ENCODE measurements at places on chromosomes 1 and 21.
A peak's percentile ranks its signal among the peaks of the same experiment; 100 is the strongest.

DNA sequence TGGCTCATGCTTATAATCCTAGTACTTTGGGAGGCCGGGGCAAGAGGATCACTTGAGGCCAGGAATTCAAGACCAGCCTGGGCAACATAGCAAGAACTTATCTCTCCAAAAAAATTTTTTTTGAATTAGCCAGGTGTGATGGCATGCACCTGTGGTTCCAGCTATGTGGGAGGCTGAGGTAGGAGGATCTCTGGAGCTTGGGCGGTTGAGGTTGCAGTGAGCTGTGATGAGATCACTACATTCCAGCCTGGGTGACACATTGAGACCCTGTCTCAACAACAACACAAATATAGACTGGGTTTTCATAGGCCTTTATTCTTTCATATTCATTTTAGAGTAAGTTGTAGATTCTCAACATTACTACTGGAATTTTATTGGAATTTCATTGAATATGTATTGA lies 12.8 kb downstream of the MED18 start:
- no peaks in the 10 kb centered on the region for H3K4me1 ChIP-seq
- no peak overlapping the region for H3K4me3 ChIP-seq
- no peaks in the 10 kb centered on the region for H3K36me3 ChIP-seq
- ATAC-seq, result no peak
- no peak overlapping the region for H3K27ac ChIP-seq

GRCh38 chr1:110242062-110242461 lies 31.9 kb downstream of the KCNC4 start:
- no peaks in the 10 kb centered on the region for H3K27me3 ChIP-seq
- H3K27ac ChIP-seq, result peak overlapping the region; percentile 85

DNA sequence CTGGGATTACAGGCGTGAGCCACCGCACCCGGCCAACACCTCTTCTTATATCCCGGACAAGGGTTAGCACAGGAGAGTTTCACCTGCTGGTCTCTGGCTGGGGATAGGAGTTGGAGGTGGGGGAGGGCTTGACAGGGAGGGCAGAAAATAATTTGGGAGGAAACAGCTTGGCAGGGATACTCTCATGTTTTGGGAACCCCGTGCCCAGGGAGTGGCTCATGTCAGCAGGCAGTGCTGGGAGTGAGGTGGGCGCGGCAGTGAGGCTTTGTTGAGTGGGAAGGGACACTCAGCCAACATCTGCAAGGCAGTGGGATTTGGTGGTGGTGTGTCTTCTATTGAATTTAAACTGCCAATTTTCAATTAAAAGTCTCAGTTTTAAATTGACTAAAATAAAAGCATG lies 1.1 kb upstream of the THEM5 start:
- H3K4me3 ChIP-seq, result no peak overlapping the region
- peaks cover 5% of the 10 kb centered on the region for H3K36me3 ChIP-seq
- peaks cover 4% of the 10 kb centered on the region for H3K4me1 ChIP-seq
- no peak overlapping the region for H3K27ac ChIP-seq
- no peak for ATAC-seq
- H3K27me3 ChIP-seq, result peaks cover 27% of the 10 kb centered on the region

DNA sequence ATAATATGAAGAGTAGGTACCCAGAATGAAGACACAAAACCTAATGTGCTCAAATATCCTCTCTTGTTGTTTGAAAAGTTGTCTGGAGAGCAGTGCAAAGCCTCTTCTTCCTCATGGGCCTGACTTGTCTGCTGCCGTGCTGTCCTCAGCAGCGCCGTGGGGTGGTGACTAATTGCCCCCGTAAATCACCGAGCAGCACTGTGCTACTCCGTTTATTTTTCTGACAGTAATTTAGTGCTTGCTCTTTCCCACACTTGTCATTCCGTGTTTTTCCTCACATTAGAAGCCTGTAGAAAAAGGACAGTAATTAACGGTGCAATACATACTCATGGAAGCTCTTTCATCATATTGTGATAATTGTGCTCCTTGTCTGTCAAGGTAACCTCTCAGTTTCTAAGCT lies 114.8 kb upstream of the BARHL2 start:
- no peak overlapping the region for H3K27ac ChIP-seq
- peaks cover 15% of the 10 kb centered on the region for H3K4me1 ChIP-seq
- peaks cover 83% of the 10 kb centered on the region for H3K27me3 ChIP-seq
- H3K36me3 ChIP-seq, result no peaks in the 10 kb centered on the region

DNA sequence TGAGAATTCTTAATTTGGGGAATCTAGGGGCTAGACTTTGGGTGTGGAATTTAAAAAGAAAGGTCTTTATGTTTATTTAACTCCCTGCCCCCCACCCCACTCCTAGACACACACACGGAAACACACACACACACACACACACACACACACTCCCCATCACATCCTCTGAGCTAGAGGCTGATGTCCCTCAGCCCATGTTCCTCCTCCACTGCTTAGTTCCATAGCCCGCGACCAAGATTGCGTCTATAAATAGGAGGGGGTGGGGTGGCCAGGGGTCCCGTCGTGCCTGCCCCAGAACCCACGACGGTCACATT lies 655 bp upstream of the KIRREL1 start:
- H3K4me1 ChIP-seq, result peaks cover 13% of the 10 kb centered on the region
- no peaks in the 10 kb centered on the region for H3K36me3 ChIP-seq
- H3K4me3 ChIP-seq, result peak overlapping the region; percentile 79
- H3K27me3 ChIP-seq, result peaks cover 70% of the 10 kb centered on the region

DNA sequence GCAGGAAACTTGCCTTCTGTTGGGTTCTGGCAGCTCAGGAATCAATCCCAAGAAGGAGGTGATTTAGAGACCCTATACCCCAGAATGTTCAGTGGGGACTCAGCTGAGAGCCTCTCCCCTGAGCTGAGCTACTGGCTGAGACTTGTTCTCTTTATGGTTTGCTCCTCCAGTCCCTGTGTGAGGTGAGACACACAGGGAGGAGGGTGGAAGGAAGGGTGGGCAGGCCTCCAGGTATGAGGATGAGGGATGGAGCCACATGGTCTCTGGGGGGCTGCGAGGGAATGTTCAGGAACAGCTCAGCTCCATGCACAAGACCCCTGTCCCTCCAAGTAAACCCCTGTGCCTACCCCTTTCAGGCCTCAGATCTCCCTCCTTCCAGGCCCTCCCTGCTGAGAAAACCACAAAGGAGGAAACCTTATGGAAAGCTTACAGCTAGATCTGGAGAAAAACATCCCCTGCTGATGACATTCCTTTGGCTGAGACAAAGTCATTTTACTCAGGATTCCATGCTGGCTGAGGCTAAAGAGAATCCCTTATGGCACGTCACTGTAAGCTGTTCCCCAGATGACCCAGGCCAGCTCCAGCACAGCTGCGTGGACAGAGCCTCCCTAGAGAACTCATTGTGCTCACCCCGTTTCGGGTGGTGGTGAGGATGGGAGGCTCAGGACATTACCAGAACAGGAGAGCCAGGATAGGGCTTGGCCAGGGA lies 91.5 kb upstream of the IPO9 start:
- no peaks in the 10 kb centered on the region for H3K36me3 ChIP-seq
- peaks cover 47% of the 10 kb centered on the region for H3K4me1 ChIP-seq
- no peak for ATAC-seq
- H3K27me3 ChIP-seq, result peaks cover 14% of the 10 kb centered on the region

DNA sequence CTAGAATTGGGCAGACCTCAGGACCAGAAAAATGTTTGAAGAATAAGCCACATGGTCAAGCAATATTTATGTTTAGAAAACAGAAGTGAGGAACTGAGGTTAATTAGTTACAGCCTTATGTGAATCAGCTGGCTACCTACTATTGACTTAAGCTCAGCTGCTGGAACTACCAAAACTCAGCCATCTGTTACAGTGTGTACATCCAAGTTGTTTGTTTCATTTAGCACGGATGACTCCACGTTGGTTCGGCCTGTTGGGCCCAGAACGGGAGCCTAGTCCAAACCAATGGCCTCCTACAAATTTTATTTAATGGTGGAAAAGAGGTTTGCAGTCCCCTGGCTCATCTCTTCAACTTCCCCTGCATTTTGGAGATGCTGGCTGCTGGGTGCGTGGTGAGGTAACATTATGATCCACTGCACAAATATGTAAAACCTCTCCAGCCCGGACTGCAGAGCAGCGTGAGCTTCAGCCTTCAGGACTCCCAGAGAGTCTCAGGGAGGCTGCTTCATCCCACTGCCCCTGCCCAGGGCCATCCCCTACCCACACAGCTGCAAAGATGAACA lies 143.4 kb downstream of the ZZZ3 start:
- H3K27me3 ChIP-seq, result peaks cover 11% of the 10 kb centered on the region
- no peak overlapping the region for H3K4me3 ChIP-seq

Data from stimulated activated memory B cell treated with anti-CD40 and anti-IgM and Interleukin-4, amounts not matched to agents 10 μg/mL and 1 μg/mL and 100 μg/mL, for 72 hours (primary cell).